Uterine smooth muscle cell (primary cell): ENCODE measurements at places on chromosomes 11 and 22. TPM values are rescaled to one million over a fixed set of nuclear protein-coding genes. Genes with fewer than 3 reads are reported as not detected.

SLC29A2 gene
- 0.11 and 0.37 TPM in 2 replicates for total RNA-seq

GALNT18 gene
- 7.5 and 9.0 TPM in 2 replicates for total RNA-seq

OR5AK2 gene
- total RNA-seq = not detected in 2 replicates

C22orf15 gene
- total RNA-seq = 0.37 and 0.77 TPM in 2 replicates

UCP3 gene
- 0.11 and 0.37 TPM in 2 replicates for total RNA-seq

NFAM1 gene
- not detected in 2 replicates for total RNA-seq
